ENCODE measurements at places on chromosomes 12 and 14. TPM values are rescaled to one million over a fixed set of nuclear protein-coding genes. Genes with fewer than 3 reads are reported as not detected.

- DNase-seq = no peak
Observed at GRCh38 chr12:62306569-62307530, 46.6 kb downstream of the USP15 start.

GRCh38 chr12:71125949-71126348 is 31.9 kb downstream of the TSPAN8 start:
- no peak for DNase-seq

Gene AICDA
- 0.20 TPM for total RNA-seq

DNA sequence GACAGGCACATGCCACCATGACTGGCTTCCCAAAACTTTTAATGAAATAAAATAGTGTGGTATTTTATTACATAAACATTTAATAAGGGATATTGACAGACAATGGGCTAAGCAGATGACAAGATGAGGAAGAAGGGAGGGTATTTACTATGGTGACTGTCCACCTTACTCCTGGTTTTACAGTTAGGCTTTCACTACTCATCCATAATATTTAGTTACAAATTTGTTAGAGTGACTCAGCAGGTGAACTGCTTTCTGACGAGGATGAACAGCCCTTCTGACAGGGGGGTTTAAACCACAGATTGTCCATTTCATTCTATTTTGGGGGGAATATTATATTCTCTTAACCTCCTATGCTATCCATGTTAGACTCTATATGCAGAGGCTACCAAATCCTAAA is 3.6 kb upstream of the PALS1 start:
- DNase-seq = no peak

GRCh38 chr14:56276108-56276507 is 157.9 kb downstream of the PELI2 start:
- DNase-seq = no peak

Gene KITLG
- 34.1 TPM for total RNA-seq

Gene FLVCR2
- 5.6 TPM for total RNA-seq

Measured in skin of body (tissue), 3 donors.